Sciatic nerve (tissue), 2 donors: ENCODE measurements at places on chromosomes 16 and 17. TPM values are rescaled to one million over a fixed set of nuclear protein-coding genes. Genes with fewer than 3 reads are reported as not detected.
A peak's percentile ranks its signal among the peaks of the same experiment; 100 is the strongest.

Gene EXOC3L1
- 1.3 TPM for total RNA-seq

DNA sequence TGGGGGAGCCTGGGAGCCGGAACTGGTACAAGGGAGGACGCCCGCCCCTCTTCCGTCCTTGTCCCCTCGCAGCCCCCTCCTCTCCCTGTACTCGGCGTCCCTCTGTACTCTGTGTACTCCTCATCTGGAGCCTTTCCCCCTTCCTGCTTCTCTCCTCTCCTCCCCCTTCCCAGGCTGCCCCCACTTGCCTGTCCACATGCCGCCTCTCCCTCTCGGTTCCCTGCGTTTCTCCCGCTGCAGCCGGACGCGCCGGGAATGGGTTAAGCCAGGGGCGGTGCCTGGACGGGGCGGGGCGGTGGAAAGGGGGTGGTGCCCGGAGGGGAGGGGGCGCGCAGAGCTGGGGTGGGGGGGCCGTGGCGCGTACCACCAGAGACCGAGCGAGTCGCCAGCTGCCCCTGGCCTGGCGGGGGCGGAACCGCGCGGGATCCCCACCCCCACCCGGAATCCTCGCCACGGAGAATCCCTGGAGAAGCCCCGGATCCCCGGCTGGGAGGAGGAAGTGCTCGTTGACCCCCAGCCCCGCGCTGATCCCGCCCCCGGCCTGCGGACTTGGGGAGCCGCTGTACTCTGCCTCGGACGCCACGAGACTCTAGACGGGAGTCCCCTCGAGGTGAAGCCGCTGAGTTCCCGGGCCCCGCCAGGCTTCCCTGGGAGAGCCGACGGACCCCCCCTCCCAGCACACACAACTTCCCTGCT lies 22.6 kb downstream of the GJD3 start:
- DNase-seq = peak; percentile 93

DNA sequence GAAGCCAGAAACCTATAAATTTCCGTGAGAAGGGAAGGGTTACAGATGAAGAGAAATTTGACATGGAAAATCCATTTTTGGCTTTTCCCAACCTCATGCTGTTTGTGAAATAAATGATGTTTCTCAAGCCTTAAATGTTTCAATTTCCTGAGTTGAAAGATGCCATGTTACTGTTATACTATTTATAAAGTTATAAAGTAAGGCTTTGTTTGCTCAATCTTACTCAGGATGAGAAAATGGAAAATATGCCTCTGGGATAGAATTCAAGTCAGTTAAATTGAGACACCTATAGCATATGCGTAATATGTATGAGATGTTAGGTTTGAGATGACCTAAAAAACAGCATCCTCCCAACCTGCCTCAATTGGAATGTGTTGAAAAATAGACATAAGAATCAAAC lies 19.9 kb upstream of the FAM20A start:
- no peak for DNase-seq

- no peak for DNase-seq
Observed at GRCh38 chr16:88807626-88808453, 3.9 kb downstream of the APRT start.
